ENCODE measurements at places on chromosomes 5 and 9.

DNA sequence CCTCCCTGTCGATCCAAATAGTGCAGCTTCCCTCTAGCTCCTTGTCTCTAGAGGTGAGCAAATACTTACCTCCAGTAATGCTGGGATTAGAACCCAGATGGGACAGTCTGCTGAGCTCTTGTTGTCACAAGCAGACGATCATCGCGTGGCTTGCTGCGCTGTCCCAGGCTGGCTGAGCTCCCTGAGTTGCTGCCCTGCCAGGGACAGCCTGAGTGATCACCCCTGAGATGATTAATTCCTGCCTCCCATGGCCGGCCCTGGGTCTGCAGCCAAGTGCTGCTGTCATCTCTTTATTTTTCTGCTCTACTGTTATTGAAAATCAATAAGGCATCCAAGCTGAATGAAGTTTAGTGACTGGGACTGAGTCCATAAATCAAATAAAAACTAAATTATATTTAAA is 94.0 kb upstream of the ALDH1B1 start:
- DNase-seq, result no peak
- H3K27me3 ChIP-seq, result no peaks in the 10 kb centered on the region
- H3K4me3 ChIP-seq, result no peak overlapping the region
- no peaks in the 10 kb centered on the region for H3K36me3 ChIP-seq
- H3K27ac ChIP-seq, result no peak overlapping the region

GRCh38 chr5:103503066-103503465 is 59.5 kb downstream of the NUDT12 start:
- no peak overlapping the region for H3K27ac ChIP-seq
- no peaks in the 10 kb centered on the region for H3K27me3 ChIP-seq
- no peaks in the 10 kb centered on the region for H3K36me3 ChIP-seq
- H3K4me1 ChIP-seq, result no peaks in the 10 kb centered on the region
- no peak for DNase-seq

DNA sequence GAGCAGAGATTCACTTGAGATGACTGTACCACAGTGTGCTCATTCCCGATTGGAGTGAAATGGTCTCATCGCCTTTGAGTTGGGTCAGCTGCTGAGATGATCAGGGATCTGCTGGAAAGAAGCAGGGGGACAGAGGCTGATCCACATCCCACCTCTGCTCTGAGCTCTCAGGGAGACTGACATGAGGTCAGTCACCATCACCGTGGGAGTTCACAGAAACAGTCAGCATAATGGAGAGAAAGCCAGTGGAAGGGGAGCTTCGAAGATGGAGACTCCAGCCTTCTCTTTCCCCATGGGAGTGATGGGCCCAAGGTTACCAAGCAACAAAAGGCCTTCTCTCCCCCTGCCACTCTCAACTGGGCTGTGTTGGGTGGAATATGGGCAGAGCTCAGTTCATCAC is 276.4 kb downstream of the CDK5RAP2 start:
- H3K27ac ChIP-seq, result no peak overlapping the region
- DNase-seq, result no peak
- H3K4me1 ChIP-seq, result no peaks in the 10 kb centered on the region
- H3K4me3 ChIP-seq, result no peak overlapping the region
- no peaks in the 10 kb centered on the region for H3K36me3 ChIP-seq

GRCh38 chr5:2399804-2400203 is 351.7 kb downstream of the IRX2 start:
- H3K36me3 ChIP-seq, result no peaks in the 10 kb centered on the region
- no peaks in the 10 kb centered on the region for H3K27me3 ChIP-seq
- no peak for DNase-seq
- no peak overlapping the region for H3K27ac ChIP-seq

- no peaks in the 10 kb centered on the region for H3K36me3 ChIP-seq
- H3K27me3 ChIP-seq, result no peaks in the 10 kb centered on the region
- H3K4me1 ChIP-seq, result no peaks in the 10 kb centered on the region
- H3K4me3 ChIP-seq, result no peak overlapping the region
- no peak overlapping the region for H3K27ac ChIP-seq
Observed at GRCh38 chr9:115025721-115026120, 92.2 kb downstream of the TNC start.
